NCI-H2029 (cell line): ENCODE measurements at places on chromosomes 4 and X.
A peak's percentile ranks its signal among the peaks of the same experiment; 100 is the strongest.

- no peak for DNase-seq
Observed at GRCh38 chr4:129144755-129145206, 48.8 kb downstream of the C4orf33 start.

DNA sequence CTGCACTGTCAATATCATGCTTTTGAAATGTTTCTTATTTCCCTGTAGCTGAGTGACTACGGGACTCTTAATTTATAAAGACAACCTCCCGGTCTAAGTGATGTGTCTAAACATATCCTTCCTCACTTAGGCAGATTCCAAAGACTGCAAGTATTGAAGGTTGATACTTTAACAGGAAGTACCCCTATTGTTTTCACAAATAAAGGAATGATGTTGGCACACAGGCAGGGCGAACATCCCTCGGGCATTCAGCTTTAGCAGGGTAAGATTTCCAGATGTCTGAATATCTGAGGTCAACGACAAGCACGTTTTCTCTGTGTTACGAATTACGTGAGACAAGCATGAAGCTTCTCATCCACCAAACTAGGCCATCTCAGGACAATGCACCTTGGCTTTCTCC, 638.0 kb upstream of the FRG1 start:
- DNase-seq: no peak

GRCh38 chr4:113997206-113997605, 17.8 kb upstream of the ARSJ start:
- DNase-seq: no peak

DNA sequence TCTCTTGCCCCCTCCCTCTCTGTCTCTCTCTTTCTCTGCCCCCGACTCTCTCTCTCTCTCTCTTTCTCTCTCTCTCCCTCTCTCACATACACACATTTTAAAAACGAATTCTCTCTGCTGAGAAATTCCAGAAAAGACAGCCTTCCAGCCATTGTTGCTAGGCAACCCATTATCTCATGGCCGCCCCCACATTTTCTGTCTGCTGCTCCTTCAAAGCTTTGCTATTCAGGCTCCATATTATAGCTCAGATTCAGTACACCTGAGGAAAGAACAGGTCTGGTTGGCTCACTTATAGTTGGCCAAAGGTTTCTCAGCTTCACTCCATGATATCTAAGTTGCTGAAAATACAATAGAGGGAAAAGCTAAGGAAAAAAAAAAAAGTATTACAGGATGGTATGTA, 174.4 kb upstream of the RADX start:
- DNase-seq: no peak

DNA sequence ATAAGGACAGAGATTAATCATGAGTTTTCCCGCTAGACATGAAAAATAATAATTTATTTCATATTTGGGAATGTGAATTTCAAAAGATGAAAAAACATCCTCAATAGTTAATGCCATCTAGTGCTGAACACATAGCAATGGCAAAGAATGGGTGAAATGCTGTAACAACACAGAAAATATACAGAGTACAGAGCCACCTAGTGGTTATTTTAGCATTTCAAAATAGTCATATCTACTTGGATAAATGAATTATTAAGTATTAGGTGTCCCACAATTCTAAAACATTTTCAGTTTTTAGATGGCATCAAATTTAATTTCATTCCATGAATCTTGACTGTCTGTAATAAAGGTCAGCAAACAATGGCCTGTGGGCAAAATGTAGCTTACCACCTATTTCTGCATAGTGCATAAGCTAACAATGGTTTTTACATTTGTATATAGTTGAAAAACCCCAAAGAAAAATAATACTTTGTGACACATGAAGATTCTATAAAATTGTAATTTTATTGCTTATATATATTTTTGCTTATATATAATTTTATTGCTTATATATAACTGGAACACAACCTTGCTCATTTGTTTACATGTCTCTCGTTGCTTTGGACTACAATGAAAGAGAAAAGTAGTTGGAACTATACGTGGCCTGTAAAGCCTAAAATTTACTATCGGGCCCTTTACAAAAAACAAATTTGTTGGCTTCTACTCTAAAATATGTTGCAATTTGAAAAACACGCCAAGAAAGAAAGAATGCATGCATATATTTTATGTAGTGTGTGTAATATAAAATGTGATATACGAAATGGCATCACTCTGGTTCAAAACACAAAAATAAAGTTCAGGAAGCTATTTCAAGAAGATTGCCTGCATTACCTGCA, 99.1 kb upstream of the FAM47C start:
- DNase-seq: no peak

DNA sequence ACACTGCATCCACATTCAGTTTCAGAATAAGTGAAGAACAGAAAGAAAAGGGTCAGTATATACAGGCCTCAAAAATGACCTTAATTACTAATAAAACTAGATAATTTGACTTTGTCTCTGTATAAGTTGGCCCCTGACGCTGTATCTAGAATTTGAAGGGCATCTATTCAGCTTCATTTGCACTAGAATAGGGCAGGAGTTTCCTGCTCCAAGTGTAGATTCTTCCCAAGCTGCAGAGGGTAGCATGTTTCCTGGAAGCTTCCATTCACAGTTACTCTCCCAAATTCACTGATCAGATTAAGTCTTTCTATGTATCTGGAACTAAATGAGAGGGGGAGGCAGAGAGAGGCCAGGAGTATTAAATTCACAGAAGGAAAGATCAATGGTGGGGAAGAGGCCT, 90.9 kb downstream of the GC start:
- DNase-seq: no peak

DNA sequence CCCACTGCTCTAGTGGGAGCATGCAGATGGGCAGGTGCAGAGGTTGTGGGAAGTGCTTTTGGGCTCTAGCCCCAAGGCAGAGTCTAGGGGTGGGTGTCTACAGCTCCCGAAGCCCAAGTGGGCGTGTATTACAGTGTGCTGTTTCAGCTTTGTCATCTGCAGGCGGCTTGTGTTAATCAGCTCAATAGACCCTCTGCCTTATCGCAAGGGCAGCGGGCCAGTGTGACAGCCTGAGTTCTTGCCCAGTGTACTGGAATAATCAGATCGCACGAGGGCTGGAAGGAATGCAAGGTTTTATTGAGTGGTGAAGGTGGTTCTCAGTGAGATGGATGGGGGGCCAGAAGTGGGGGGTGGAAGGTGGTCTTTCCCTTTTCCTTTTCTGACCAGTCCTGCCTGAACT, 529.4 kb upstream of the AMOT start:
- DNase-seq: no peak

- DNase-seq: no peak
Observed at GRCh38 chrX:153685156-153685536, 2.6 kb upstream of the SLC6A8 start.

GRCh38 chr4:2962614-2963174, 512 bp downstream of the NOP14 start:
- no peak for DNase-seq

GRCh38 chr4:152359208-152360044, 176.5 kb downstream of the FBXW7 start:
- no peak for DNase-seq

GRCh38 chr4:87134122-87134521, 86.3 kb downstream of the KLHL8 start:
- DNase-seq: no peak

GRCh38 chr4:57412259-57413054, 302.3 kb upstream of the IGFBP7 start:
- DNase-seq: no peak

- DNase-seq: peak; percentile 61
Observed at GRCh38 chr4:48127682-48128404, 6.2 kb downstream of the TXK start.

GRCh38 chrX:40108162-40108958, 10.6 kb upstream of the BCOR start:
- DNase-seq: no peak

DNA sequence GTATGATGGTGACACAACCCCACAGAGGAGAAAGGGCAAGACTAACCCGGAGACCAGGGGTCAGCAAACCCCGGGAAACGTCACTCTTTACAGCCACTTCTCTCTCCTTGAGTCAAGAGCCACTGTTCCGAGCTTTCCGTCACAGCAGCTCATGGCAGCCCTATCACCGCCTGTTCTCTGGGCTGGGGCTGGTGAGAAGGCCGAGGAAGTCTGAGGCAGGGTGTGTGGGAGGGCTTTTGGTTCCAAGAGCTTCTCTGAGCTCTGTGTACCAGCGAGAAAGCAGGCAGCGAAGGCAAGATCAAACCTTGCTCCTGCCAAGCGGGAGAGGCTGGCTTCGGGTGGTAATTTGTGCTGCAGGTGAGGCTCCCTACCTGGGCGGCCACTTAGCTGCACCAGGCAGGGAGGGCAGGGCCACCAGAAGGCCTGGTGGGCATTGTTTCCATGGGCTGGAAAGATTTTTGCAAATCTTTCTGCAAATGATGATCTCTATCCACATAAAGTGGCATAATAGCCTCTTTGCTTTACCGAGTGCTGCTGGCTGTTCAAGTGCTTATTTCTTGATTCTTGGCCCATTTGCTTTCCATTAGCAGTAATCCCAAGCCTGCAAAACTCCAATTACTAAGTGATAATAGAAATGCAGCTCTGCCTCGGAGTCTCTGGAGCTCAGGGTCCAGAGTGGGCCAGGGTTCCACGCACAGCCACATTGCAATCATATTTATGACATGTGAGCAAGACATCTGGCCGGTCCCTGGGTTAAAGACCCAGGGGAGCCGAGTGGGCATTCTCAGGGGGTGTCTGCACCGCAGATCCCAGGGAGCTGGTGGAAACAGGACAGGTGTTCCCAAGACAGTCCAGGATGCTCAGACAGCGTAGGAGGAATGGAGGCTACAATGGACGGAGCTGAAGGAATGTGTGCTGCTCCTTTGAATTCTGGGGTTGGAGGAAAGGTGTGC, 41.5 kb downstream of the DCTD start:
- no peak for DNase-seq

DNA sequence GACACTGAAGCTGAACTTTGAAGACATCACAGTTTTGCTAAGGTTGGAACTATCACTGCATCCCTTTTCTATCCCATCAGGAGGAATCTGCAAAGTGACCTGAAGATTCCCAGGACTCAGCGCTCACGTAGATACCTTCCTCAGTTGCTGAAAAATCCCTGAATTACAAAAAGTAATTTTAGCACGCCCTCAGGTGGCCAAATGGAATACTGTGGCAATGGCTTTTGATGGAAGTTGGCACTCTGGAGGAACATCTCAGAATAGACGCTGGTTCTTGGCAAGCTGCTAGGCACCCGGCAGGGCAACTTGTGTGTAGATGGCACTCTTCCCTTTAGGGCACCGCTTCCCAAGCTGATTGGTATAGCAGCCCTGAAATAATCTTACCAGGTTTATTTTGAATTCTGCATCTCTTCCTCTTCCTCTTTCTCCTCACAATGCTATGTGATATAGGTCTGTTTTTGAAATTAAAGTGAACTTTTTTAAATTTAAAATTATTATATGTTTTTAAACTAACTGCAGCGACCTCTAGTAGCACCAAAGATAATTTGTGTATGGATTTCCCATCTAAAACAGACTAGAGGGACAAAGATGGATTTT, 16.3 kb upstream of the ESX1 start:
- no peak for DNase-seq

DNA sequence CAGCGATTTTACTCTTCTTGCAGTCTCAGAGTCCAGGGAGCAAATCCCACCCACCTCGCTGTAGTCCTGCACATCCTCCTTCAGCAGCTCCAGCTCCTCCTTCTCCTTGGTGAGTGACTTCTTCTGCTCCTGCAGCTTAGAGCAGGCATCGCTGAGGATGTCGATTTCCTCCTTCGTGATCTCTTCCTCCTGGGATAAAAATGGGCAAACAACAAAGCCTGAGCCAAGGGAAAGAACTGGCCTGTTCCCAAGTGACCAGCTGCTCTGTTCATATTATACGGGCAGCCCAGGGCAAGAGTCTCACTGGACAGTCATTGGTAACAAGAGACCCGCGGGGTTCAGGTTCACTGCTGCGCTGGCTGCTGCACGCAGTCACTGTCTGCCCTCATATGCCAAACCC, 26.2 kb downstream of the FGFR3 start:
- DNase-seq: no peak

- no peak for DNase-seq
Observed at GRCh38 chr4:23035521-23036056, 342.9 kb downstream of the GBA3 start.

DNA sequence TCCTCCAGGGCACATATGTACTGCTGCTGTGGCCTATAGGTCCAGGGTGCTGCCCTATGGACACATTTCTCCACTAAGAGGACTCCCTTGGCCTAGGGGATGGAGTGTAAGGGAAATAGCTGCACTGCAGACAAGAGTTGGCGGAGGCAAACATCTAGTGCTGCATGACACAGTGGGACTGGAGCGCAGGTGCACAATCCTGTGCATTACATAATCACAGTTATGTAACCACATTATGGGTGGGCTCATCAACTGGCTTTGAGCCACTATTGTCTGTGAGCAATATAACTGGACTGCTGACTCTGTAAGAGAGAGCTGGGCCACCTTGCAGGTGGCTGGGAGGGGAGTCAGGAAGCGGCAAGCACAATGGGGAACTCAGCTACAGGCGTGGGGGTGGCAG, 3.2 kb upstream of the TIGD2 start:
- peak; percentile 4 for DNase-seq

DNA sequence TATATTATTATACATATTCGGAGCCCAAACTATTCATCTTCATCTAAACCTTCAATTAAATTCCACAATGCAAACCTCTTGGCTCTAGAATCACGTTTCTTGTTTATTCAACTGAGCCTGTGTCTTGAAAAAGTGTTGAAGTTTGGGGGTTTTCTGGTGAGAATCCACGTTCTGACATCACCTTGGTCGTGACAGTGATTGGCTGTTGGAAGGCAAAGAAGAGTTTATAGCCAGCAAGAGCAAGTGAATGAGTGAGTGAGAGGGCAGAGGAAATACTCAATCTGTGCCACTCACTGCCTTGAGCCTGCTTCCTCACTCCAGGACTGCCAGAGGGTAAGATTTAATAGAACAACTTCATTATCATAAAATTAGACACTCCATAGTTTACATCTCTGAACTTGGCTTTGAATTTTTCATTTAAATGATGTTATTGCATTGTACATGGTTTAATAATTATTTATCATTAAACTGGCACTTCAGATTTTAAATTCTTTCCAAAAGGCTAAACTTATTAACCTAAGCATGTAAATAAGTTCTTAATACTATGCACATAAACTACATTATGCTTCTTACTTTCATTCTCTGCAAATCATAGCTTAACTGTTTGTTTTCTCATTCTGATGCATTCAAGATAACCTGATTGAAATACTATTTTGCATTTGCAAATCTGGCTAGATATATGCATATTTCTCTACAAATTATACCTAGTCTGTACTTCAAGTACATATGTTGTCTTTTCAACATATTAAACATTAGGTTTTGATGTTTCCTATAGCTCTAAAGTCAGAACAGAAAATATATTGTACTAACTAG, at the start of gene IBSP:
Gene IBSP (plus strand): TSS at position 254 of the 813 bp plus-strand sequence. CDS start 2,808 bp downstream, outside the sequence.
- no peak for DNase-seq

- no peak for DNase-seq
Observed at GRCh38 chr4:79013756-79014155, 74.5 kb upstream of the PAQR3 start.

GRCh38 chr4:20809812-20810211, 109.6 kb downstream of the PACRGL start:
- DNase-seq: peak; percentile 66

DNA sequence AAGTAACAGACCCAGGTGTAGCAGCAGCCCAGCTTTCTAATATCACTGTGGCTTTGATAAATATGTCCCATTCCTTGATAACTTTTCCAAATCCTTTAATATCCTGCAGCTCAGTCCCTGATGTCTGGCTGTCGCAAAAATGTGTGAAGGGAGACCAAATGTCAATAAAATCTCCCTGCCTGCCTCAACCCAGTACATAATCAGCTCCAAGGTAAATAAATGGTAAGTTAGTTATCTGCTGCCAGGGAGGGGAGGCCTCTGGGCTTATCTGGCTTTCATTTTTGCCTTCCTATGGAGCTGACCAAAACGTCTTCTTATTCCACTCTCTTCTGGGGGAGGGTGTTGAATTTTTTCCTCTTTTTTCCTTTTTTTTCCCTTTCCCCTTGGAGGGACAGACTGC, 630.6 kb downstream of the MID1IP1 start:
- no peak for DNase-seq
